Melanocyte of skin (primary cell): ENCODE measurements at places on chromosomes 12 and 14. TPM values are rescaled to one million over a fixed set of nuclear protein-coding genes. Genes with fewer than 3 reads are reported as not detected.

OR4K2 gene
- not detected in 2 replicates for total RNA-seq

DUSP16 gene
- total RNA-seq: 19.0 and 19.7 TPM in 2 replicates

KLHL33 gene
- total RNA-seq: 0.34 TPM in 1 of 2 replicates, not detected in the other

PTPRO gene
- total RNA-seq: not detected in 2 replicates

CLEC4C gene
- not detected in 2 replicates for total RNA-seq

PNMA1 gene
- 20.2 and 25.0 TPM in 2 replicates for total RNA-seq

KRT79 gene
- not detected in 2 replicates for total RNA-seq

ZCCHC8 gene
- 12.7 and 16.0 TPM in 2 replicates for total RNA-seq

CLEC2A gene
- not detected in 2 replicates for total RNA-seq

SCNN1A gene
- 0.77 TPM in 1 of 2 replicates, not detected in the other for total RNA-seq

FANCM gene
- total RNA-seq: 13.3 and 17.7 TPM in 2 replicates

RNF31 gene
- 76.9 and 86.2 TPM in 2 replicates for total RNA-seq

LRIG3 gene
- total RNA-seq: 14.7 and 27.0 TPM in 2 replicates

MGP gene
- total RNA-seq: not detected in 2 replicates

CLEC4A gene
- not detected in 2 replicates for total RNA-seq

BDKRB1 gene
- total RNA-seq: not detected in 2 replicates

RDH11 gene
- total RNA-seq: 263 and 281 TPM in 2 replicates

LRCOL1 gene
- 0.34 and 1.8 TPM in 2 replicates for total RNA-seq

P2RX2 gene
- not detected in 2 replicates for total RNA-seq

PAPLN gene
- 3.7 and 4.9 TPM in 2 replicates for total RNA-seq
